ENCODE measurements at places on chromosomes 7 and 10.

- DNase-seq: no peak
These were observed 367.8 kb upstream of the ZMIZ1 start for GRCh38 chr10:78700816-78701520.

DNA sequence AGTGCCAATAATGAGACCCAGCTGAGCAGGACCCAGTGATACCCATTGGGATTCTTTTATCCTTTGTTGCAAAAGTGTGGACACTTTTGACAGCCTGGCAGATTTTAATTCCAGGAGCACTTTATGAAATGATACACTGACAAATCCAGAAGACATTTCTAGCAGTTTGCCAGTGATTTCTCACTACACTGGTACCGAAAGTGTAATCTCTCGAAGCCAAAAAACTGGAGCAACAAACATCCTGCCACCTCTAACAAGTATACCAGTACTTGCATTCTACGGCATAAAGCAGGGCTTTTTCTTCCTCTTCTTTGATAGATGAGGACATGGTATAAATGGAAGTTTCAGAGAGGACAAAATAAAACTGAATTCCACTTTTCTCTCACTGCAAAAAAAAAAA is 28.4 kb upstream of the AKR1D1 start:
- DNase-seq: no peak

DNA sequence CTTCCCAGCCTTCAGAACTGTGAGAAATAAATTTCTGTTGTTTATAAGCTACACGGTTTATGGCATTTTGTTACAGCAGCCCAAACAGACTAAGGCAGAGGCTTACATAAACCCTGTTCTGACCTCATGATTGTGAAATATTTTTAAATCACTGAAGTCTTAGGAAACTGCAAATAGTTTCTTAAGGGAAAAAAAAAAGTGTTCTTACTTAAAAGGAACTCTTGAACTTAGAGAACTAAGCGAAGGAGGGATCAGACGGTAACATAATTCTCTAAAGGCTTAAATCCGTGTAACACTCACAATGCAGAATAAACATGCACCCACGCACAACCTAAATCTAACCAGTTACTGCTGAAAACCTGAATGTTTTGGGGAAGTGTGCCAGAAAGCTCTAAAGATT is 749.1 kb upstream of the LRRTM3 start:
- DNase-seq: no peak

DNA sequence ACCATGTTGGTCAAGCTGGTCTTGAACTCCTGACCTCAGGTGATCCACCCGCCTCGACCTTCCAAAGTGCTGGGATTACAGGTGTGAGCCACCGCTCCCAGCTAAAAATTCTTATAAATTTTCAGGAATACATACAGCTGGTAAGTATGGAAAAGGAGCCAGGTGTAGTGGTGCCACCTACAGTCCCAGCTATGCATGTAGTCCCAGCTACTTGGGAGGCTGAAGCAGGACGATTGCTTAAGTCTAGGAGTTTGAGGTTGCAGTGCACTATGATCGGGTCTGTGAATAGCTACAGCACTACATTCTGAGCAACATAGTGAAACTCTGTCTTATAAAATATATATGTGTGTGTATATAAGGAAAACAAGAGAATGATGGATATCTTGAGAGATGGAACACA is 19.0 kb downstream of the LDB1 start:
- no peak for DNase-seq

GRCh38 chr7:38321515-38321944 is 48.1 kb upstream of the TARP start:
- no peak for DNase-seq

DNA sequence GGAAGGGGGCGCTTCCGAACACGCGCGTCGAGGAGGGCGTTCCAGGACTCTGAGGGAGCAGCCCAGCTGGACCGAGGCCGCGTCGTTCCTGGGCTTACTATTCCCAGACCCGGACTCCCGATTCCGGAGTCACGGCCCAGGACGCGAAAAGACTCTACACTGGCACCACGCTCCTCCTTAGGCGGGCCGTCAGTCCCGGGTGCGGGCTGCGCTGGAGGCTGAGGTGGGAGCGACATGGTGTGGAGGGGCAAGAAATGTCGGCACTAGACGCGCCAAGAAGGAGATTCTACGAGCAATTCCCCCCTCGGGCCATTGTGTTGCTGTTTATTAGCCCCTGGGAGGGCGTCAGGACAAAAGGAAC is 584 bp upstream of the RUNDC3B start:
- DNase-seq: no peak

GRCh38 chr7:155257482-155258225 is 40.0 kb upstream of the INSIG1 start:
- no peak for DNase-seq

DNA sequence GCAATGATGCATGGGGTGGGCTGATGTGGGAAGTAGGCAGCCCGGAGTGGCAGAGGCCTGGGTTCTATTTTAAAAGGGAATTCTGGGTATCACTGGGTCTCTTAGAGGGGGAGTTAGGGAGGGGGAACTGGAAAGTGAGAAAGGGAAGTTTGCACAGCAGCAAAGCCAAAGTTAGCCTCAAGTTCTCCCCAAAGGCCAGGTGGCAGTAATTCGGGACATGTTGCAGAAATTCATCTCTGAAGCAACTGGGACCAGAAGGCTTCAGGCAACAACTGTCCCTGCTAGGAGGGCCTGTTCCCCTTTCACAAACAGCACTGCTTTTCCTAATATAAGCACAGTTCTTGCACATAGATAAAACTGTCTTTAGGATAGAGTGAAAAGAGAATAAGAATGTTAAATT is 67.4 kb downstream of the NOD1 start:
- DNase-seq: no peak

DNA sequence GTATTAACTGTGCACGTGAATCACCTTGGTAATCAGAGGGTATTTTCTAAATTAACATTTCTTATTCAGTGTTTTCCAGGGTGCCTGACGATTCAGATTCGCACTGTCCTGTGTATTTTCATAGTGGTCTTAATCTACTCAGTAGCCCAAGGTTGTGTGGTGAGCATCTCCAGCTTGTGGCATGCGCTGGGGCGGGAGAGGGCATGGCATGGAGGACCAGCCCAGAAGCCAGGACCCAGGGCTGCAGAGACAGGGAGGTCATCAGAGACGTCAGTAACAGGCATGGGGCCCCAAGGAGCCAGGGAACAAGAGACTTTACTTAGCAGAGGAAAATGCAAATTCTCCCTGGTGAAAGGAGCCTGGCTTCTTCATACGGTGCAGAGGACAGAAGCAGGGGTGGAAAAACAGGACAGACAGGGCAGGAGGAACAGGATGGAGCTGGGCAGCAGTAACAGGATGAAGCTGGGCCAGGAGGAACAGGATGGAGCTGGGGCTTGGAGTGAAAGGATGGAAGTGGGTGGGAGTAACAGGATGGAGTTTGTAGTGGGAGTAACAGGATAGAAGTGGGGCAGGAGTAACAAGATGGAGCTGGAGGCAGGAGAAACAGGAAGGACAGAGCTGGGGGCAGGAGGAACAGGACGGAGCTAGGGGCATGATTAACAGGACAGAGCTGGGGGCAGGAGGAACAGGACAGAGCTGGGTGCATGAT is 110.9 kb downstream of the ADCY1 start:
- DNase-seq: no peak

DNA sequence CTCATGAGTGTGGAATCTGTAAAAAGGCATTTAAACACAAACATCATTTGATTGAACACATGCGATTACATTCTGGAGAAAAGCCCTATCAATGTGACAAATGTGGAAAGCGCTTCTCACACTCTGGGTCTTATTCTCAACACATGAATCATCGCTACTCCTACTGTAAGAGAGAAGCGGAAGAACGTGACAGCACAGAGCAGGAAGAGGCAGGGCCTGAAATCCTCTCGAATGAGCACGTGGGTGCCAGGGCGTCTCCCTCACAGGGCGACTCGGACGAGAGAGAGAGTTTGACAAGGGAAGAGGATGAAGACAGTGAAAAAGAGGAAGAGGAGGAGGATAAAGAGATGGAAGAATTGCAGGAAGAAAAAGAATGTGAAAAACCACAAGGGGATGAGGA is 207.7 kb downstream of the ZEB1 start:
- DNase-seq: no peak

- no peak for DNase-seq
These were observed 259.5 kb upstream of the HGF start for GRCh38 chr7:82029236-82029913.

DNA sequence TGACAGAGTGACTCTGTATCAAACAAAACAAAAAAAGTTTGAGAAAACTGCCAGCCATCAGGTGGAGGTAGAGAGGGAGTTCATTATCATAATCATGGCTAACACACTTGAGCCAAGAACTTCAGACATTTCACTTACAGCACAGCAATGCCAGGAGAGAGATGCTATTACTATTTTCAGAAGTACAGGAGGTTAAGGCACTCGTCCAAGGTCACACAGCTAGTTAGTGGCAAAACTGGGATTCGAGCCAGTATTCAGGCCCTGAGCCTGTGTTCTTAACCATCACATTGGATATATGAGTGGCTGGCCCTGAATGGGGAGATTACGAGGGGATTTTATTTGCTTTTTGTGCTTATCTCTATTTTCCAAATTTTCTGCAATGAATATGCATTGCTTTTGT is 24.8 kb upstream of the UNC5B start:
- DNase-seq: no peak

DNA sequence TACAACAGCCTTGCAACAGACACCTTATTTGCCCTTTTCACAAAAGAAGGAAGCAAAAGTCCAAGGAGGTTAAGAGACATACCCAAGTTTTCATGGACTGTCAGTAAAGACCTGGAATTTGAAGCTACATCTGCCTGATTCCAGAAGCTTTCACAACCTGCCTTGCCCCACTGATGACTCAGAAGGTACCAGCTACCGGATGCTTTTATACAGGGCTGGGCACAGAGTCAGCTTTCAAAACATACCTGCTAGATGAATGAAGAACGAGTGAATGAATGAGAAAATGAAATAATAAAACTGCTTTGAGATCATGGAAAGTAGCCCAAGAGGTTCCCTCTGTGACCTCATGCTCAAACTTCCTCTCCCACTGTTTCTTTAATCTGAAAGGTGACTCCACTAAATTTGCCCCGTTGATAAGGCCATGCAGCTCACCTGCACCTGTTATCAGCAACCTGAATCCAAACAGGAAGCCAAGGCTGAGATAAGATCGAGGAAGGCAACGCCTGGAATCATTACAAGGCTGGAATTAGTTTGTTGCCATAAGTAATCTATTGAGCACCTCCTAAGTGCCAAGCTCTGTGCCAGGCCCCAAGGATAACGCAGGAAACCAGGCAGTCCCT is 151.5 kb downstream of the WDR11 start:
- DNase-seq: no peak
